ENCODE measurements at places on chromosomes 5 and 9.

GRCh38 chr9:15231788-15232635, 75.0 kb downstream of the TTC39B start:
- DNase-seq, result no peak

DNA sequence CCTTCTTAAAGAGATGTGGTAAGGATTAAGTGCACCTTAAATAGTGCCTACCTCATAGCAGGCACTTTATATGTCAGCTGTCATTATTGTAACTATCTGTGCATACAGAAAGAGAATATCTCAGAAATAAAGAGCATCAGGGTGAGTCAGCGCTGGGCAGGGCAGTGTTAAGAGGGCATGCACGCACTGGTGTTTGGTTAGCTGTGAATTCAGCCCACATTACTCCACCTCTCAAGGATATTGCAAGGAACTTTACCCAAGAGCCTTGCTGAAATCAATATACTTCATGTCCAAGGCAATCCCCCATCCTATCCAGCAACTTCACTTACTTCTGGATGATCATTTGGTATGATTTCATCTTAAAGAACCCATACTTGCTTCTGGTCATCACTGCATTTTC, 300.9 kb downstream of the NTRK2 start:
- DNase-seq, result no peak

- DNase-seq, result no peak
Observed at GRCh38 chr5:57476601-57477056, 6.0 kb downstream of the ACTBL2 start.

DNA sequence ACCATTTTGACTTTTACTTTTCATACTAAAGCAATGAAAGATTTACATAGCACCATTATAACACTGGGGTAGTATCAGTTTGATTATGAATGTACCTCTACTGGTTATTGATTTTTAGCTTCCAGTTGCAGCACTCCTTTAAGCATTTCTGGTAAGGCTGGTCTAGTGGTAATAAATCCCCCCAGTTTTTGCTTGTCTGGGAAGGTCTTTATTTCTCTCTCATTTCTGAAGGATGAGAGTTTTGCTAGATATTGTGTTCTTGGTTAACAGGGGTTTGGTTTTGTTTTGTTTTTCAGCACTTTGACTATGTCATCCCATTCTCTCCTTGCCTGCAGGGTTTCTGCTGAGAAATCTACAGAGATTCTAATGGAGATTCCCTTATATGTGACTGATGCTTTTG, 26.9 kb upstream of the IGFBPL1 start:
- DNase-seq, result no peak

GRCh38 chr5:126422994-126423788, at the start of gene GRAMD2B:
Gene GRAMD2B (plus strand): TSS chr5:126423409. CDS start chr5:126423607, 198 bp downstream.
- DNase-seq, result peak; percentile 85

DNA sequence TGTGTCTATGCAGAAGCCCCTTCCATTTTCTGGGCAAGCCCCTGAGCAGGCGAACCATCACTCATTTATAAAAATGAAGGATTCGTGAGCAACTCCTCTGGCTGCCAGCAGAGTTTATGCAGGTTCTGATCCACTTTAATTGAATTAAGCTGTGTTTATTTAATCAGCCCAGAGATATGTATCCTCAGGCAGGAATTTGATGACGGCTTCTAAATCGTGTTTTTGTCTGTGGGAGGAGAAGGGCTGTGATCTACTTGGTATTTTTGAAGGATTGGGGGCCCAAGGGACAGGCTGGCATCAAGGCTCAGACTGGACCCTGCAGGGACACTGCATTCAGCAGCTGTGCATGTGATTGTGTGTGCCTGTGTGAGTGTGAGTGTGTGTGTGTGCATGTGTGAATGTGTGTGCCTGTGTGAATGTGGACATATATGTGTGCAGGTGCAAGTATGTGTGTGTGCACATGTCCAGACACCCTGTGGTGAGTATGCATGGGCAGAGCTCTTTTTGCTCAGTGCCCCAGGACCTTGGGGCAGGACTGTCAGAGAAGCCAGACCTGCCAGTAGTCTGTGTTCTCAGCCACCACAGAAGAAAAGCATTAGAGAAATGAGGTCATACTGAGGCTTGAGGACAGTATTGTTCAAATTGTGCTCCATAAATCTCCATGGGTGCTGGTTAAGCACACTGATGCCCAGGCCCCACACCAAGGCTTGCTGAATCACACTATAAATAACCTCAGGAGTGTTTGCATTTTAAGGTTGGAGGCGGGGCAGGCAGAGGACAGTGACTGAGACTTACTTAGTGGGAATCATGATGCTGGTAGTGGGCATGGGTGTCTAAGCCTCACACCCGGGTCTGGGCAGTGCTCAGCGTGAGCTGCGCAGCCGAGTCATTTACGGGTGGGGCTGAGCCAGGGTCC, 164.0 kb downstream of the CARTPT start:
- peak; percentile 32 for DNase-seq

- DNase-seq, result no peak
Observed at GRCh38 chr9:100160021-100160420, 61.0 kb downstream of the INVS start.

- no peak for DNase-seq
Observed at GRCh38 chr5:4007001-4007400, 411.4 kb downstream of the IRX1 start.

DNA sequence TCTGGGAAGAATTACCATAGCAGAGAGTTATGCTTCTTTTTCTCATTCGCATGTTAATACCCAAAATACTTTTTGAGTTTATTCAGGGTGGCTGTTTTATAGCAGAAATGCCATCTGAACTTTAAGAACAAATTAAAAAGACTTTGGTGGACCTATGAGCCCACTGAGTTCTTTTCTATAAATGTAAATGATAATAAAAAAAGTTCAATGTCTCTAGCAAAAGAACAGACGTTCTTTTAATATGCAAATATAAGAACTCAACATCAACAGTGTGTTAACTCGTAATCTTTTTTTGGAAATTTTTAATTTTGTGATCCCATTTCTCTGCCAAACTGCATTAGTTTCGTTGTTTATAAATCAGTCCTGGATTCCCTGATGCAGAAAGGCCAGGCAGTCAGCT, 1283.0 kb upstream of the NUDT12 start:
- DNase-seq, result no peak

- DNase-seq, result no peak
Observed at GRCh38 chr9:68540712-68541535, at the start of gene TMEM252. Gene TMEM252 (minus strand): TSS chr9:68540883. CDS start chr9:68540814, 69 bp downstream.

GRCh38 chr5:149953436-149954121, 7.0 kb upstream of the SLC26A2 start:
- no peak for DNase-seq

GRCh38 chr9:61666849-61667371, 477.1 kb downstream of the SPATA31A7 start:
- DNase-seq, result no peak

- no peak for DNase-seq
Observed at GRCh38 chr9:86939321-86939720, 8.0 kb downstream of the GAS1 start.

DNA sequence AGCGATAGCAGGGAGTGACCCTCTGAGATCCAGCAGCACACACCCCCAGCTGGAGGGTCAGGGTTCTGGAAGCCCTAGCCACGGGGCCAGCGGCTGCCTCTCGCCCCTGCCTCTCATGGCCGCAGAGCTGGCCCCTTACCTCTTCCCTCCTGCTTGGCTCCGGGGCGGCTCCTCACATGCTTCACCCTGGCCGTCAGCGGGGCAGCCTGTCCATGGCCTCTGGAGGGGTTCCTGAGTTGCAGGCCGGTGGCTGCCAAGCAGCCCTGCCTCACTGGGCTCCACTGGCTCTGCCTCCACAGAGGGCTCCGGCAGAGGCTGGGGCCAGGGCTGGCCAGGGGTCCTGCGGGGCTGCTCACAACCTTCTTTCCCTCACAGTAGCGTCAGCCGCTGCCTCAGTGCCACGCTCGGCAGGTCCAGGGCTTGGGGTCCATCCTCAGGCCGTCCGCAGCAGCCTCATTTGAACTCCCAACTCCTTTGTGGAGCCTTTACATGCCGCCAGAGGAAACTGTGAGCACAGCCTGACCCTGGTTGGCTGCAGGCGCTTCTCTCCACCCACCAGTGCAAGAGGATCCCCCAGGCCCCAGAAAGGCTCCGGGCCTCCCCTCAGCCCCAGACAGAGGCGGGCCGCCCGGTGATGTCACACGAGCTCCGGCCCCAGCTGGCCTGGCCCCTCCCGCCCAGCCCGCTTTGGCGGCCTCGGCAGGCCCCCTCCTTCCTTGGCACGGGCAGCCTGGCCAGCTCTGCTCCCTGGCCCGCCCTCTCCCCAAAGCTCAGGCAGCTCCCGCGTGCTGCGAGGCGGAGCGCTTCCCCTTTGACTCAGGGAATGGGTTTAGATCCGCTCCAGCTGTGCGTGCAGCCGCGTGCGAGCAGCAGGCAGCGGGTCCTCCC, at the start of gene ANGPTL2:
Gene ANGPTL2, minus strand, starts transcription at position 460 of the 888 bp plus-strand sequence. CDS start 13,904 bp downstream, outside the sequence.
- peak; percentile 92 for DNase-seq

DNA sequence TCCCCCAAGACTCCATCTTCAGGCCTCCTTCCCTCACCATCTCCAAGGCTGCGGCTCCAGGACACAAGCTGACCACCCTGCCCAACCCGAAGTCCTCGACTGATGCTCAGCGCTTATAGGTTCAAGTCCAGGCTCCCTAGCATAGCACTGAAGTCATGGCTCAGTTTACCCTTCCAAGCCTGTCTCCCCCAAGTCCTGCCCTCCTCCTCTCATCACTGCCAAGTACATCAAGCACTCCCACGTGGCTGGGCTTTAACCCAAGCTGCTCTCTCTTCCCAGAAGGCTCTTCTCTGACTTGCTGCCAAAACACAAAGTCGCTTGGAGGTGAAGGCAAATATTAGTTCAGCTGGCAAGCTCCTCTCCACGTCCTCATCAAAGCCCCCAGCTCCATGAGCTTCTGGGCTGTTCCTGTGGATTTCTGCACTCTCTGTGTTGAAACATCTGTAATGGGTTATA, 22.1 kb upstream of the MARCHF6 start:
- peak; percentile 78 for DNase-seq

DNA sequence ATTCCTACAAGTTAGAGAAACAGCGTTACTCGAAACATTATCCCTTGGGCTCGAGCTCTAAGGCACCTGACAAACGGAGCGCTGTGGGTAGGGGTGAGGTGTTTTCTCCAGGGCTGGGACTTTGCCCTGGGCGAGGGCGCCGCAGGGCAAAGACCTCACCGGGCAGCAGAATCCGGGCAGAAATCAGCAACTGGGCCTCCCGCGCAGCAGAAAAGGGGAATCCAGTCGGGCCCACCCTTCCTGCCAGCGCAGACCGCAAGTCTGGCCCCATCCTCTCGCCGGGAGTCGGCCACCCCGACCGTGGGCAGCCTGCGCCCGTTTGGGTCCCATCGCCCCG, 430 bp upstream of the MSH3 start:
- no peak for DNase-seq

DNA sequence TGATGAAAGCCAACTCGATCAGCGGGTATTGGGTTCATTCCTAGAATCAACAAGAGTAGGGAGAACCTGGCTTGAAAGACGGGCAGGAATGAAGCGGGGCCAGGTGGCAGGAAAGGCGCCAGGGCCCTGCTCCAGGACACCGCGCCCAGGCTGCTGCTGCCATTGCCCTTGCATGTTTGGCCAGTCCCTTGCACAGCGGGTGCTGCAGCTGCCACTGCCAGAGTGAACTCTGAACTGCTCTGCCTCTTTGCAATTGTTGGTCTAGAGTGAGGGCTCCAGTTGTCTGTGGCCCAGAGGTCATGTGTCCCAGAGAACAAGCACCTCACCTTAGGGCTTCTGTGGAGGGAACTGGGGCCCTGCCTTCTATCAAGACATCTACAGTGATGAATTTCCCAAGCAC, 24.0 kb upstream of the CARTPT start:
- DNase-seq, result no peak

DNA sequence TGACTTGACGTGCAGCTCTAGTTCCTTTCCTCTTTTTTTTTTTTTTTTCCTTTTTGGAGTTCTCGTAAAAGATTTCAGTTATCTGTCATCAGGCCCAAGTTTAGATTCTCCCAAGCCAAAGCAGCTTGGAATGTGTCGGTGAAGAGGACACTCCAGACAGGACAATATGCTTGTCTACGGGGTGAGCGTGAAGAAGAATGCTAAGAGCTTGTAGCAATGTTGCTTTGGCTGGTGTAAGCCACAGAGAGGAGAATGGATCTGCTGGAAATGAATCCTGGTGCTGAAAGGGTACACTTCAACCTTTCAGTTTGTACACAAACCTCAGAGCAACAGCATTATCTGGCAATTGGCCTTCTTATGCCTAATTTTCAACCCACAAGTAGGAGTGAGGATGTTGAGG, 92.4 kb downstream of the ISL1 start:
- no peak for DNase-seq

DNA sequence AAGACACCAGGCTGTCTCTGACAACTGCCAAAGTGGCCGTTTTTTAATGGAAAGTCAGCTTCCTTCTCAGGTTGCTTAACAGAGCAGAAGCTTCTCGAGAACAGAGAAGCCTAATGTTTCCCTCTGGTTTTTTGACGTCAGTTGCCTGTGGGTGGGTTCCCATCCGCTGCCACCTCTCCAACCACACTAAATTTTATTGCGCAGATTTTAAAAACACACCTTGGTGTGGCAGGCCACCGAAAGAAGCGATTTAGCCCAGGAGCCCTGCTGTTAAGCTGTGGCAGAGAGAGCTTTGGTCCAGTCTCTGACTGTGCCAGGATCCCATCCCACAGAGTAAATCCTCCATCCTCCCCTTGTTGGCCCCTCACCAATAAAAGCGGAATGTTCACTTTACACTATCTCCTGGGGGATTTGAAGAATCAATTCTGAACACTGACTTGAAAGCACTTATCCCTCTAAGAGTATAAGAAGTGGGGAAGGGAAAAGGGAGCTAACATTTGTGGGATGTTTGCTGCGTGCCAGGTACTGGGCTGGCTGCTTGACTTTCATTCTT, 181.6 kb downstream of the AOPEP start:
- DNase-seq, result no peak

GRCh38 chr5:93079046-93079445, 502.0 kb downstream of the NR2F1-AS1 start:
- DNase-seq, result no peak

GRCh38 chr5:135955525-135955924, 742 bp upstream of the LECT2 start:
- no peak for DNase-seq

GRCh38 chr5:151095341-151096000, 14.6 kb upstream of the TNIP1 start:
- DNase-seq, result peak; percentile 61

- no peak for DNase-seq
Observed at GRCh38 chr5:42666869-42667268, 89.7 kb upstream of the CCDC152 start.

DNA sequence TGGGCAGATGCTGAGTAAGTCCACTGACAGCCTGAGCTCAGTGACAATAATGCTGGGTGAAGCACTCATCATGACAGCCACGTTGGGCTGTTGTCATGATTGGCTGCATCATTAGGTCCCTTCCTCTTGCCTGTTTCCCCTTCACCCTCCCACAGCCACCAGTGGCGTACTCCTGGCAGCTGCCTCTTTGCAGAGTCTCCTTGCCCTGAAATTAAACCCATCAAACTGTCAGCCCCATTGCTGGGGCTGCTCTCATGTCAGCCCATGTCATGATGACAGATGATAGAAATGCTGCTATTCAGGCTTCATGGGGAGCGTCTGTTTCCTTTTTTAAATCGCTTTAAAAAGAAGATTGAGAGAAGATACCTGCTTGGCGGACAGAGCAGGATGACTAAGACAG, 327.4 kb downstream of the AGTPBP1 start:
- no peak for DNase-seq

Data from left ventricle myocardium inferior (tissue), 1 donor.